ENCODE measurements at places on chromosomes 7 and 10.

GRCh38 chr7:49497471-49497870, 276.0 kb upstream of the VWC2 start:
- no peak for DNase-seq

DNA sequence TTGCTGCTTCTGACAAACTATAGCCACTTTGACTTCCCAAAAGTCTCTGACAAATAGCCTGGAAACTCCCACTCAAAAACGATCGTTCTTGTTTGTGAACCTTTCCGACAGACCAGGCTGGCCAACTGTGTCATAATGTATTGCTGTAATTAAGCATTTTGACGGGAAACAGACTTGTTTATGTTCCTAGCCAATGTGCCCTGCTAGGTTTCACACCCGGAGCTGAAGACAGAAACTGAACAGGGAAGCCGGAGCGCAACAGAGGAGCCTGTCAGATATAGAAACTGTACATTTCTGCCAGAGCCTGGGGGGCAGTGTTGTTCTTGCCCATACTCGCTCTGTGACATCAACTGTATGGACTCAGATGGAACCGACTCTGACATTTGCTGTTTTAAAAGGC, 55.3 kb upstream of the C7orf33 start:
- DNase-seq = no peak

DNA sequence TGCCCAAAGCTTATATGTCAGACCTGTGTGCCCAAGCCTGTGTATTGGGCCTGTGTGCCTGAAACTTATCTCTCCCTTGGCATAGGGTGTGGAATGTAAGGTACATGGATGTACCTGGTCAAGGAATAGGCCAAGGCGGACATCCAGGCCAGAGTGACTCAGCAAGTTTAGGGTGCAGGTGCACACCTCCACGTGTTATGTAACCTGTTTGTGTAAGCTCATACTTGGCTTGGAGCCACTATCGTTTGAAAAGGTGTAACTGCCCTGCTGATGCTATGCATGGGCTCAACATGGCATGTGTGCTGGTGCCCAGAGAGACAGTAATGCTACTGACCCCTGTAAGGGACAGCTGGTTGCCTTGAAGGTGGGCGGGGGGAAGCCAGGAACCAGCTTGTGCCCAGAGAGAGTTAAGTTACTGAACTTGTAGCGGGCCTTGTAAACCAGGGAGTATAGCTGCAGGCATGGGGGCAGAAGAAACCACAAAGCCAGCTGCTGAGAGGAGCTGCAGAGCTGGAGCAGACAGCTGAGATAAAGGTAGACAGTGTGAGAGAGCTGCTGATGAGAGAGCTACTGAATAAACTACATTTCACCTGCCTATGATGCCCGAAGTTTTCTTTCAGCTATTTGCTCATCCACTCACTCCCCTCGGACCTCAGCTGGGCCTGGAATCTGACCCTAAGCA, 656.4 kb upstream of the ZWINT start:
- DNase-seq = no peak

DNA sequence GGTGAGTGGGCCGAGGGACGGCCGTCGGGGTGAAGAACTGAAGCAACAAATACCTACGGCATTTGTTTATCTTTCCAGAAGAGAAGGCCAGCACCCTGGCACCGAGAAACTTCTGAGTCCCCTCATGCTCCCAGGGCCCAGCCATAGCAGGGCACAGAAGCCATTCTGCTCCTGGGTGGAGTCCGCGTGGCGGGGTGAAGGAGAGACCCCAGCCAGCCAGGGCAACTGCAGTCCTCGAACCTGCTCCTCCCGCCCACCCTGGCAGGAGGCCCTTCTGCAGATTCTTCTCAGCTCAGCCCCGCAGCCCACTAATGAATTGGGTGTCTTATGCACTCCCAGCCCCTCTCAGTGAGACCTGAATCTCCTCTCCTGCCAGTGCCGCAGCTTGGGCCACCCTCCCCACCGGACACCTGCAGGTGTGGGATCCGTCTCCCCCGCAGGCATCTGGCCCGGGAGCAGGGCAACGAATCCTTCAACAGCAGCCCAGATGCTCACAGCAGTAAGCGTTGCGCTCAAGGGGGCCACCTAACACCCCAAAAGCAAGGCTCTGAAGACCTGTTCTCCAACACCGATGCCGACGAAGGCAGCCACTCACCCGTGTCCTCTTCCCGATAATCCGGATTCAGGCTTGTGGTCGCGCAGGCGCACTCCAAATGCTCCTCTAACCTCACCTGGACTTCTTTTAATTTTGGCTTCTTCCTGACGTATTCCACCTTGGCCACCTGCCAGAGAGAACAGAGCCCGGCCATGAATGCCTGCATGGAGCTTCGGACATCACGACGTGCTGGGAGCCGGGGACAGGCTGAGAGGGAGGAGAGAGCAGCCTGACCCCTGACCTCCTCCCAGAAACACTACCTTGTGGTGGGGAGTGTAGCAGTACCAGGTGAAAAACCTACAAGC, 18.9 kb downstream of the PDGFA start:
- DNase-seq = no peak

DNA sequence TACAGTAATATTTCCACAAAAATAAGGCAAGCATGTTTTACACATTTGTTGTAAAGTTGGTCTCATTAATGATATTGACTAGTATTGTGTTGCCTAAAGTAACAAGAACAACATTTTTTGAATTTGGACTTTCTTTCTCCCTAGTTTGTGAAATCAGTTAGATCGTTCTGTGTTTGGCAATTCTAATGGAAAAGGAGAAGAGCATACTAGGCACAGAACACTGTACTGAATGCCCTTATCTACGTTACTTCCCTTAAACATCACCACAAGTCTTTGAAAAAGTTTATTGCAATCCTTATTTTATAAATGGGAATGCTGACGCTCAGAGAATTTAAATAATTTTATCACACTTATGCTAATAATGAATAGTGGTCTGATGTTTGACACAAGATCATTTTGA, 372.2 kb downstream of the EXOC4 start:
- DNase-seq = no peak

- no peak for DNase-seq
These were observed 390.8 kb downstream of the POM121L12 start for GRCh38 chr7:53426145-53426750.

GRCh38 chr10:132630156-132630555, 92.6 kb downstream of the INPP5A start:
- DNase-seq = no peak

DNA sequence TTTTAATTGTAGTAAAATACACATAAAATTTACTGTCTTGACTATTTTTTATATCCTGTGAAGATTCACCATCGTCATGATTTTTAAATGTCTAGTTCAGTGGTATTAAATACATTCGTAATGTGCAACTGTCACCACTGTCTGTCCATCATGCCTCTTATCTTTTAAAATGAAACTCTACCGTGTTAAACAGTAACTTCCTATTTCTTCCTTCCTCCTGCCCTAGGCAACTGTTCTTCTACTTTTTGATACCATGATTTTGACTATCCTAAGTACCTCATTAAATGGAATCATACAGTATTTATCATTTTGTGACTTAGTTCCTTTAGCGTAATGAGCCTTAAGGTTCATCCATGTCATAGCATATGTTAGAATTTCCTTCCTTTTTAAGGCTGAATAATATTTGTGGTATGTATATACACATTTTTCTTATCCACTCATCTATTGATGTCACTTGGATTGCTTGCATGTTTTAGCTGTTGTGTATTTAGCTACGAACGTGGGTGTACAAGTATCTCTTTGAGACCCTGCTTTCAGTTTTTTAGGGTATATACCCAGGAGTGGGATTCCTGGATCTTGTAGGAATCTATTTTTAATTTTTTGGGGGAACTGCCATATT, 13.5 kb downstream of the SLK start:
- DNase-seq = no peak

DNA sequence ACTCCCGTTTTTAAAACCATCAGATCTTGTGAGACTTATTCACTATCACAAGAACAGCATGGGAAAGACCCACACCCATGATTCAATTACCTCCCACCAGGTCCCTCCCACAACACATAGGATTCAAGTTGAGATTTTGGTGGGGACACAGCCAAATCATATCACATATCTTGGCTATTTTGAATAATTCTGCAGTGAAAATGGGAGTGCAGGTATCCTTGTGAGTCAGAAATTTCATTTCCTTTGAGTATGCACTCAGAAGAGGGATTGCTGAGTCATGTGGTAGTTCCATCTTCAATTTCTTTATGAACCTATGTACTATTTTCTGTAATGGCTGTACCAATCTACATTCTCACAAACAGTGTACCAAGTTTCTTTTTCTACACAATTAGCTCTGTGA, 125.8 kb downstream of the ANKRD7 start:
- no peak for DNase-seq

DNA sequence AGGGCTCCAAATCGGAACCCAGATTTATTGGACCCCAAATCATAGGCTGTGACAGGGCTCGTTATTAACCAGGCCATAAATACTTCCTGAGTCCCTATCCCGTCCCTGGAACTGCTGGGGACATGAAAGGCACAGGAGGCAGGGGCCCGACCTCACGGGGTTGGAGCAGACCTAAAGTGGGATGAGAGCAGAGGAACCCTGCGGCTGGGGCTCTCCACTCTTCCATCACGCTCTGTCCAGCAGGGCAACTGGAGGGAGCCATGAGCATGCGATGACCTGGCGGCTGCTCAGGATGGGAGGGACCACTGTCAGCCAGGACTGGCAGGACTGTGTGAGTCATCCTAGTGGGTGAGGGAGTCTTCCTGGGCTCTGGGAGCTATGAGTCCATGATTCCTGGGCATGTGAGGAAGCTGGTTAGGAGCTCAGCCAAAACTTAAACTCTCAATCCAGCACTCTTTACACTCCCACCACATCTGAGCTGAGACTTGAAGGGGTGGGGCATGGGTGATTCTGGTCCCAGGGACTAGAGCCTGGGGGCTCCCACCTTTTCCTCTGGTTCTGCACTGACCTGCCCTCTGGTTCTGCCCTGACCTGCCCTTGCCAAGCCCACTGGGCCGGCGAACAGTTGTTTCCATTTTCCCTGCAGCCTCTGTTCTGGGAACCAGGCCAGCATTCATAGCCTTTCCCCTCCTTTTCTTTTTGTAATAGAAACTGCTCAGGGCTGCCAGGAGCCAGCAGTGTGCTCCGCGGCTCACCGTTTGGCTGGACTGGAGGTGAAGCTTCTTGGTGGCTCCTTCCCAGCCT, 47.1 kb downstream of the SYPL1 start:
- no peak for DNase-seq

GRCh38 chr7:109261781-109262180, 692.1 kb downstream of the DNAJB9 start:
- DNase-seq = no peak

GRCh38 chr7:147413557-147413870, 1177.1 kb upstream of the C7orf33 start:
- DNase-seq = no peak

DNA sequence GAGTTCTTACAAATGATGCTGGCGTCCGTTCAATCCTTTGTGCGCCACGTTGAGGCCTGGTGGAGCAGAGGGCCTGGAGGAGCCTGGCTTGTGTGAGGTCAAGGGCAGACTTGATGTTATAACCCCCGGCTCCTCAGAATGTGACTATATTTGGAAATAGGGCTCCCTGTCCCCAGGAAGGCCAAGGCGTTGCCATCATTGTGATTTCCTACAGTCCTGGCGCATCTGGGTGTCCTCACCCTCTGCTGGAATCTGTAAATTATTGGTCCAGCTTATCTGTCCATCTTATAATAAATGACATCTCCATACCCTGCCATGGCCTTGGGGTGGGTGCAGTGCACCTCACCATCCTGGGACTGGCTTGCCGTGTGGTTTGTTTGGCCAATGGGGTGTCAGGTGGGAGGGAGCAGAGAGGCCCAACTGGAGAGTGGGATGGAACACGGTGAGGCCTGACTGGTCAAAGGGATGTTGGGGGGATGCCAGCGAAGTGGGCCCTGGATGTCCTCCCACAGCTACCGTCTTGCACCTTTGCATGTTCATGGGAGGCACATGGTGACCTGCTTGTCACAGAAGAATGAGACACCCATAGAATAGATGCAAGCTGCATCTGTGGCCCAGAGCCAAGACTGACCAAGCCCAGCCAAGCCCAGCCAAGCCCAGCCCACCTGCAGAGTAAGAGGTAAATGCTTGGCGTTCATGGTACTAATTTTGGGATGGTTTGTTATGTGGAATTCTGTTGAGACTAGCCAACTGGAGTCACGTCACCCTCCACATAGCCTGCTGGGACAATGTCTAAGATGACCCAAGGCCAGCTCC, 11.1 kb upstream of the LRRC27 start:
- no peak for DNase-seq

DNA sequence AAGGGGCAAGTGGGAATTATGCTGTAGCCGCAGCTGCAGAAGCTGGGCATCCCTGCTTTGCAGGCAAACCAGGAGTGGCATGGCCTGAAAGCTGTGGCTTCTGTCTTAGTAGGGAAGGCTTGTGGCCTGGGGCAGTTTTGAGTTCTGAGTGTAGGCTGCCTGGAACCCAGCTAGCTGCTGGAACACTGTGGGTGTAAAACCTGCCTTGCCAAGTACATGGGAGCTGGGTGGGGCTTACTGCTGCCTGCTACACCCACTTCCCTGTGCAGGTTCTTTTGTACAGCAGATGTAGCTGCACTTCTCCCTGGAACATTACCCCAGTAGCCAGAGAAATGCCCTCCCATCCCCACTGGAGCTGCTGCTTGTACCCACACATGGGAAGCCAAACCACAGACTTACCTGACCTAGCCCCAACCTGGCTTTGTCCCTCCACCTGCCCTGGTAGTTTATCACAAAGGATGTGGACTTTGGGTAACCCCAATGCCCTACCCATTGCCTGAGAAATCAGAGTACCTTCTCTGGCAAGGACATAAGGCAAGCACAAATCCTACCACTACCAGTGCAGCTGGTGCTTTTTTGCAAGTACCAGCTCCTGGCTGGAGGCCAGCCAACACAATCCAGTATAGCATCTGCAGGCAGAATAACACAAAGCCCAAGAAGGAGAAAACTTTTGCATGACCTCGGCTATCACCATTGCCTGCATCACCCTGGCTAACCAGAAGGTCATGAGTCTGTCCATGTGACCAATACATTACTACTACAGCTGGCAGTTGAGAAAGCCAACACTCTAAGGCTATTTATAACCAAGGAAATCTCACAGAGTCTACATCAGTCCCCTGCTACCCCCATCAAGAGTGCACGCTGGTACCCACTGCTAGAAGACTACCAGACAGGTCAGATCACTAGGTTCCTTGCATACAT, 26.5 kb upstream of the PPP1R3A start:
- DNase-seq = no peak

- no peak for DNase-seq
These were observed 148.5 kb downstream of the ZNF438 start for GRCh38 chr10:30883116-30883515.

GRCh38 chr10:132593900-132594876, 56.6 kb downstream of the INPP5A start:
- no peak for DNase-seq

All from stimulated activated effector memory CD8-positive, alpha-beta T cell treated with anti-CD3 and anti-CD28 coated beads, Interleukin-12 subunit alpha, Interleukin-12 subunit beta, amount 100 ng/mL, for 72 hours (primary cell).